ENCODE measurements at places on chromosomes 6 and 20.

GRCh38 chr20:63708301-63709148 lies 686 bp downstream of the ZGPAT start:
- DNase-seq, result peak; percentile 55

DNA sequence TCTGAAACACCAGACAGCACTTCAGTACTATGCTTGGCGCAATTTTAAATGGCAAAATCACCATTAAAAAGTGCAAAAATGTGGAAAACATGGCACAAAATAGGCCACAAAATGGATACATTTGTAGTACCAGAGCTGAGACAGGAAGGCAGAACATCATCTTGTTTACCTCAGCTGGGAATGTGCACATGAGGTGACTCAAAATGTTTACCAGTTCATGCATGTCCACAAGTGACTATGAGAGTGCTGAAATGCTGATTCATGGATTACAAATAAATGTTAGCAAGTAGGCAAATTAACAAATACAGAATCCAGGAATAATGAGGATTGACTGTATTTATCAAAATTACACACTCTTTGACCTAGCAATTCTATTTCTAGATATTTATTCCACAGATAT lies 201.6 kb downstream of the ISM1 start:
- DNase-seq, result no peak

GRCh38 chr6:163390770-163391169 lies 23.7 kb upstream of the QKI start:
- no peak for DNase-seq

- no peak for DNase-seq
Observed at GRCh38 chr20:564192-564591, 20.6 kb upstream of the CSNK2A1 start.

- DNase-seq, result no peak
Observed at GRCh38 chr6:140252099-140252498, 877.7 kb upstream of the CITED2 start.

- DNase-seq, result no peak
Observed at GRCh38 chr20:32343439-32343838, 14.7 kb upstream of the ASXL1 start.

DNA sequence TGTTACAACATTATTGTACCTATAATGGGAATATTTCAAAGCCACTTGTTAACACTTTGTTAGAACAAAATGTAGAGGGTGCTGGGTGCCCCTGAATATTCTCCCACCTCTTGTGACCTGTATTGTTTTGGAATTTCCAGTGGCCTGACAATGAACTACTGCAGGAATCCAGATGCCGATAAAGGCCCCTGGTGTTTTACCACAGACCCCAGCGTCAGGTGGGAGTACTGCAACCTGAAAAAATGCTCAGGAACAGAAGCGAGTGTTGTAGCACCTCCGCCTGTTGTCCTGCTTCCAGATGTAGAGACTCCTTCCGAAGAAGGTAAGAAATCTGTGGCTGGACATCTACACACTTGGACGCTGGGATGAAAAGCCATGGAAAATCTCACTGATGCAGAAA lies 28.9 kb downstream of the PLG start:
- peak; percentile 28 for DNase-seq

GRCh38 chr6:97885828-97886227 lies 602.8 kb upstream of the MMS22L start:
- DNase-seq, result no peak

DNA sequence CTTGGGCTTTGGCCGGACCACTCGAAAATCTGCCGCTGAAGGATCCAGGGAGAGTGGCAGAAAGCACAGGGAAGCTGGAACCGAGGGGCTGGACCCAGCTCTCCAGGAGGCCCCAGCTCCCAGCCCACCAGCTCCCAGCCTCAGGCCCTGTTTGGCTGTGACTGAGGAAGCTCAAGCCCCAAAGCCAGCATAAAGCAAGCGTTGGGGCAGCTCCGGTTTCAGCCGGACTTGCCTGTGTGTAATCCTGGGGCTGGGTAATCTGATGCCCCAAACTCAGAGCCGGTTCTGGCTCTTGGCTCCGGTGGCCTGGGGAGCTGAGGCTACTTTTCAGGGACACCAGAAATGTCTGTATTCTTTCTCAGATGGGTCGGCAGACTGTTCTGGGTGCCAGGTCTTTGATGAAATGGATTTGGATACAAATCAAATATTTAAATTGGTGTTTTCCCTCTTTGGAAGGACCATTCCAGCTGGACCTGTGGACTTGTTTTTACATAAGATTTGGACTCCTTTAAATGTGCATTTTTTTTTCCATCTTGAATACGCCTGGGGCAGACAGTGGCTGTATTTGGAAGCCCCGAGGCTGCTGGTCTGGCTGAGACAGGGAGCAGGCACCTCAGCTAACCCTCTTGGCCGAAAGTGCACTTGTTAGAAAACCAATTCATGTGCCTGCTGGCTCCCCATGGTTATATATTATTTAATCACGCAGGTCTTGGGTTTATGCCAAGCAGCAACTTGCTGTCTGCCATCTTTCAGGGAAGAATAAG lies 29.7 kb downstream of the RPP40 start:
- no peak for DNase-seq

GRCh38 chr6:166027761-166028160 lies 139.9 kb downstream of the TBXT start:
- no peak for DNase-seq

GRCh38 chr6:129592516-129593232 lies 117.3 kb downstream of the ARHGAP18 start:
- no peak for DNase-seq

GRCh38 chr20:1871807-1872458 lies 23.3 kb upstream of the SIRPA start:
- no peak for DNase-seq

DNA sequence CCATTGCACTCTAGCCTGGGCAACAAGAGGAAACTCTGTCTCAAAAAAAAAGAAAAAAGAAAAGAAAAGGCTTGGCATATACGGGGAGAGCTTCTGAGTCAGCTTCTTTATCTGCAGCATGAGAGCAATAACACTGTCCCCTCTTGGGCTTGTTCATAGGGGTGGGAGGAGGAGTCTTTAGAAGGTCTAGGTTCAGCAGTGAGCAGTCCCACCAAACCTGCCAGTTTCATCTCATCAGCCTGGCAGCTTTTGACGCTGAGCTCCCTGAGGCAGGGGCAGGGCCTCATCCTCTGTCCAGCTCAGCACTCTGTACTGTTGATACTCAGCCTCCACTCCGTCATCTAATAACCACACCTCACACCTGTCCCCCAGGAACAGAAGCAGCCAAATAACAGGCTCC lies 5.6 kb upstream of the C6orf132 start:
- DNase-seq, result no peak

GRCh38 chr6:160027076-160027475 lies 58.2 kb downstream of the IGF2R start:
- DNase-seq, result no peak

GRCh38 chr6:140043762-140044378 lies 669.4 kb upstream of the CITED2 start:
- DNase-seq, result no peak

DNA sequence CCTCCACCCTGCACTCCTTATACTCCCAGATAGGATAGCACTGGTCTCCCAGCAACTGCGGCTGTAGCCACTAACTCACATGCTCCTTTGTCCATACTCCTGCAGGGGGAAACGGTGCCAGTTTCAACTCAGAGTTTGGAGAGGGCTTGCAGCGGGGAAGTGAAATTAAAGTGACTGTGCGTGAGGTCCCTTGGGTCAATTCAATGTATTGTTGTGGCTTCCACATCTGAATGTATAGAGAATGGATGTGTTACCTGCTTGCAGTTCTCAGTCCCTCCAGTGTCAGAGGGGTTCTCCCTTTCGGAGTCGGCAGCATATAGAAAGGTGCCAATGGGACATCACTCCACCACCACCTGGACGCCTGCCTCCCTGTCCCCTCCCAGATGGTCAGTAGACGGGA lies 93.6 kb upstream of the CNKSR3 start:
- no peak for DNase-seq

- no peak for DNase-seq
Observed at GRCh38 chr6:11828262-11828870, 49.8 kb upstream of the ADTRP start.

- DNase-seq, result no peak
Observed at GRCh38 chr6:57423468-57423867, 106.0 kb downstream of the PRIM2 start.

- no peak for DNase-seq
Observed at GRCh38 chr6:12353731-12354130, 63.6 kb downstream of the EDN1 start.

DNA sequence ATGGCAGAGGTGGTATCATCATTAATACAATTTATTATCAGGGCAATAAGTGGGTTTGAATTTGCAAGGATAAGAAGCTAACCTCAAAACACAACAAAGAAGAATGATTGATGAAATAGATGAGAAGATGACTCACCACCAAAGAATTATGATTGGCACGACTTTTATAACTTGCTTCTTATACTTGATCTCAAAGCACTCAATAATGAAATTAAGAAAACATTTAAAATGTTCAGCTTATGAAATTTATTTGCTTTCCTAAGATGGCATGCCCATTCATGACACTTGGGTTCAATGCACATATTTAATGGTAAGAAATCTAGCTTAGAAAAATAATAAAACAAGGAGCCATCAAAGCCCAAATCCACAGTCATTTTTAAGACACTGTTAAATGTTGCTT lies 477.5 kb downstream of the GJA1 start:
- DNase-seq, result no peak

DNA sequence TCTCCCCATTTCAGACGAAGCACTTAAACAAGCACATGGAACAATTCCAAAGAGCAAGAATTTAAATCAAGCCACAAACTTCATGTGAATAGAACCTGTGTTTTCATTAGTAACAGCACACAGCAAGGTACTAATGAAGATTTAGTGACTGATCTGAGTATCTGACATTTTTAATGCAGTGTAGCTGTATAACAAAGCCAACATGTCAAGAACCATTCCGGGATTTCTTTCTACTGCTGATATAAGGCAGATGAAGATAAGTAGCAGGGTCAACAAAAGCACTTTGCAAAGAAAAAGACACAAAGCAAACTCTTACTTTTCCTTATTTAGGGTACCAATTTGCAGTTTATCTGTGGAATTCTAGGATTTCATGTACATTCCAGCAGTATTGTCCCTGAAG lies 11.3 kb downstream of the SLC17A5 start:
- DNase-seq, result no peak

GRCh38 chr6:35359346-35359743 lies 17.0 kb downstream of the PPARD start:
- no peak for DNase-seq

DNA sequence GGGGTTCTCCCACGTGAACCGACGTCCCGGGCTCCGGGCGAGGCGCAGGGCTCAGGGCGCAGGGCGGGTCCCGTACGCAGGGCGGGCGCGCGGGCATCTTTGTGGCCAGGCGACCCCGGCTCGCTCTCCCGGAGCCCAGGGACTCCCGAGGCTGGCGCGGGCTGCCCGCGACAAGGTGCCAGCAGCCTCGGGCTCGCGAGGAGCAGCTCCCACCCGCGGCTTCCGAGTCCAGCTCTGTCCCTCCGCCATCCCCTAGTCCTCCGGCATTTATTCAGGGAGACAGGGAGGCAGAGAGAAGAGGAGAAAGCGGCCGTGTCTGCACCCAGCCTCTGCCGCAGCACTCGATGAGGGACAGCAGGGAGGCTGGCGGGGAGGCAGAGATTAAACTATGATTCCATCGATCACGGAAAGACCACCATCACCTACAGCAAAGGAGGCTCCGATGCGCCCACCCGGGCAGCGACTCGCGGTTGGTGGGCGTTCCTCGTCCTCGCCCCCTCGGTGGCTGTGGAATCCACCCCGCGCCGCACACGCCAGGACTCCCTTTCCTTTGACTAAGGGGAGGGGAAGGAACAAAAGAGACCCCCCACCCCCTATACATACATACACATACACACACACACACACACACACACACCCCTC lies 1.1 kb downstream of the RGS17 start:
- peak; percentile 68 for DNase-seq

- no peak for DNase-seq
Observed at GRCh38 chr6:137863091-137863797, 3.8 kb upstream of the TNFAIP3 start.

DNA sequence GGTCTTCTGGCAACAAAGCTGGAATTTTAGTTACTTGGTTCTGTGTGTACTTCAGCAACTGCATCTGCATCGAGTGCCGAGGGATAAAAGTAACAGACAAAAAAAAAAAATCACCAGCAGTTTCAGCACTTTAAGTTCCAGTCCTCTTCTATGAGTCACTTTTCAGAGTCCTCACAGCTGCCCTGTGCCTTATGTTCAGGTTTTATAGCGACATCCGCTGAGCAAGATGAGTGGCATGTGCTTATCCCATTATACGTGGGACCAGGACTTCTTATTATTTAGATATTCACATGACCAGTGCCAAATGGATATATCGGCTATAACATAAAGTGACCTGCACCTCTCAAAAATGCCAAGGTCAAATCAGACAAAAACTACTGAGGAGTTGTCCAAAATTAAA lies 242.9 kb downstream of the FOXA2 start:
- no peak for DNase-seq

GRCh38 chr6:169969372-169970099 lies 218.1 kb downstream of the ERMARD start:
- no peak for DNase-seq

- DNase-seq, result no peak
Observed at GRCh38 chr6:95576998-95577303, 384 bp upstream of the MANEA start.

DNA sequence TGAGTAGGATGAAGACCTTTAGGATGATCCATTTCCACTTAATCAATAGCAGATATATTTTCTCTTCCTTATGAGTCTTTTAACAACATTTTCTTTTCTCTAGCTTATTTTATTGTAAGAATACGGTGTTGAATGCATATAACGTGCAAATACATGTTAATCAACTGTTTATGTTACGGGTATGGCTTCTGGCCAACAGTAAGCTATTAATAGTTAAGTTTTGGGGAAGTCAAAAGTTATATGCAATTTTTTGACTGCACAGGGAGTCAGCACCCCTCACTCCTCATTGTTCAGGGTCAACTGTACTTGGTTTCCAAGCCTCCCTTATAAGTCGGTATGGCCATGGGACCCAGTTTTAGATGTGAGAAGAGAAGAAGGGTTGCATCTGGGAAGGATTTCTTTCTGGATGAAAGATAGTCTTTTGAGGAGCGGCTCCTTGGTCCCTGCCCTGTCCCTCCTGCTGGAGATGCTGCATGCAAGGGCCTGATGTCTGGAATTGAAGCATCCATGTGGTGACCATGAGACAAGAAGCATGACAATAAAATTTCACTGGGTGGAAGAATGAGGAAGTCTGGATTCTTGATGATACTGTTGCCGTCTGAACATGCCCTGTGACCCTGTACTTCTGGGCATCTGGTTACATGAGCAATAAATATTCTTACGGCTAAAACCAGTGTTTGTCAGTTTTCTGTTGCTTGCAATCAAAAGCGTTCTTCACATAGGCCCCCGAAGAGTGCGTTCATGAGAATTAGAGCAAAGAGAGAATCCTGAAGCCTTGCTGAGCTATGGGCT lies 194.7 kb upstream of the PMEPA1 start:
- DNase-seq, result no peak

DNA sequence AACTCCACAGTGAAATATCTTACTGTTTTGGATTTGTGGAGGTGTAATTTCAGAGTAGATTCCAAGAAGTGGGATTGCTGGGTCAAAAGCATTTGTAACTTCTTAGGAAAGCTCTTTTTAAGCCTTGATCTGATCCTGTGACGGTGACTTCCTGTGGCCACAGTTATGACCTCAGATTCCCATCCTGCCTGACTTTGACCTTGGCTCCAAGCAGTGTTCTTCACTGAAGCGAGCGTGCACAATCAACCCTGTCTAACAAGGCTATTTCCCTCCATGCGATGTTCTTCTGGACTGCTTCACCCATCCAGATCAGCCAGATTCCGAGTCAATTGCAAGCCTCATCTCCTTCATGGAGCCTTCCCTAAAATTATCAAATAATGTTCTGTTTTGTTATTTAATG lies 102.5 kb upstream of the RNF24 start:
- DNase-seq, result no peak
